ENCODE measurements at places on chromosomes 13 and 19.

GRCh38 chr13:53012707-53013106, 15.9 kb upstream of the OLFM4 start:
- no peak for DNase-seq

- no peak for DNase-seq
Observed at GRCh38 chr13:102954350-102954749, 108.5 kb downstream of the ERCC5 start.

GRCh38 chr19:3668331-3669081, 31.8 kb downstream of the PIP5K1C start:
- DNase-seq, result peak; percentile 62

GRCh38 chr13:100673376-100673712, 1.3 kb downstream of the TMTC4 start:
- DNase-seq, result no peak

- peak; percentile 52 for DNase-seq
Observed at GRCh38 chr19:9836021-9836420, 903 bp downstream of the PIN1 start.

GRCh38 chr13:86840250-86841191, 830.6 kb upstream of the SLITRK5 start:
- no peak for DNase-seq

GRCh38 chr13:43196750-43197370, 173.5 kb downstream of the DNAJC15 start:
- peak; percentile 50 for DNase-seq

DNA sequence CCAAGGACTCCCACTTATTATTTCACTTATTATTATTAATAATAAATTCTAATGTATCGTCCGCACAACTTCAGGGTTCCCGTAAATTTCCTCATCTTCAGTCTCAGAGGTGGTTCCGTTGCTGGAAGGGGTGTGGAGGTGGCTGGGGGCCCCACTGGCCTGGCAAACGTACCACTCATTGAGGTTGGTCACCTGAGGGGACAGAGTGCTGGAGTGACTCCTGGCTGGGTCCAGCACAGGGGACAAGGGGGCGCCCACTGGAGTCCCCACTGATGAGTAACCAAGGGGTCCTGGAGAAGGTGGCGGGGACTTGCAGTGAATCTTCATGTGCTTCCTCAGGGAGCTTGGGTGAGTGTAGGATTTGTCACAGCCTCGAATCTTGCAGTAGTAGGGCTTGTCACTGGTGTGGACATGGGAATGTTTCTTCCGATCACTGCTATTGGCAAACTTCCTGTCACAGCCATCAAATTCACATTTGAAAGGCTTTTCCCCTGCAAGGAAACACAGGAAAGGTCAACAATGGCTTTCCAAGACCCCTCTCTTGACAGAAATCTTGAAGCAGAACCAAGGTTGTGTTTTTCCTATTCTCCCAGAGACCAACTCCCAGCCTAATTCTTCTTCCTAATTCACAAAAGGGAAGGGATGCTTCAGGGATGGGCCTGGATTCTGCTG, 6.1 kb downstream of the ZIC5 start:
- no peak for DNase-seq

GRCh38 chr13:30172593-30173302, 134.6 kb downstream of the KATNAL1 start:
- peak; percentile 52 for DNase-seq

GRCh38 chr13:110133425-110134235, 173.3 kb downstream of the COL4A1 start:
- DNase-seq, result no peak

GRCh38 chr13:19345158-19345557, 163.5 kb upstream of the TUBA3C start:
- no peak for DNase-seq

- no peak for DNase-seq
Observed at GRCh38 chr19:35202722-35203688, 25.5 kb downstream of the FAM187B start.

GRCh38 chr13:65889368-65889767, 1340.8 kb downstream of the PCDH9 start:
- peak; percentile 44 for DNase-seq

- peak; percentile 93 for DNase-seq
Observed at GRCh38 chr13:31045286-31046081, 113.0 kb downstream of the TEX26 start.

GRCh38 chr13:73872397-73872796, 261.8 kb downstream of the KLF12 start:
- peak; percentile 23 for DNase-seq

GRCh38 chr19:947707-948539, 22.1 kb downstream of the ARID3A start:
- no peak for DNase-seq

DNA sequence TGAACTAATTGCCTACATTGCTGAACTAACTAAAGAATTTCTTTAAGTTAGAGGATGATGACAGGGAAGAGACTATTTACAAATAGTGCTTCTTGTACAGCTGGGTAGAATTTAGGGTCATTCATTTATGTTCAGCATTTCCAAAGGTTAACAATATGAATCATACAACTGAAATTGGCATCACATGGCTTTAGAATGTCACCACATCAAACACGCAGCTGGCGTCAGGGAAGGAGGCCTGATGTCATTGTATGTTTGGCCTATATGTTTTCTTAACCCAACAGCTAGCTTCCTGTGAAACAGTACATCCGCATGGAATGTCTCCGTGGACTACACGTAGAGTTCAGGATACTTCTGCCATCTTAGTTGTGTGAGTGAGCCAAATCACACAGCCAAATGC, 99.0 kb upstream of the TNFSF11 start:
- DNase-seq, result peak; percentile 69

DNA sequence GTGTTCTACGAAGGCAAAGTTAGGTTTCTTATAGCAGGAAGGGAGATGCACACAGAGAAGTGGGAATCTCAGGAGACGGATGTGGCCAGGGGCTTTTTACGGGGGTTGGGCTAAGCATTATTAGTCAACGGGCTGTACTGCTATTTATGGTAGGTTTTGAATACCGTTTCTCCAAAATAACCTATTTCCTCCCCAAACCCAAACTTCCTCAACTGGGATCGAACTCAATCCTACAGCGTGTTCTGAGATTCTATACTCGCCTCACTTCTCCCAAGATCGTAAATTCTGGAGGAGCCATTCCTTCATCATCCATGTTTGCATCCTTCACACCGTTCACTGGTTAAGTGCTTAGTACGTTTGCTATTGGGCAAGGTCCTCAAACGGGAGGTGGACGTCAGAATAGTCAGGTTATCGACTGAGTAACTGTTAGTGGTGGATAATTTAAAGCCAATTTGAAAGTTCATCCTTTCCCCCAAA, 1.2 kb upstream of the TRIM13 start:
- DNase-seq, result peak; percentile 50

- no peak for DNase-seq
Observed at GRCh38 chr19:49336482-49337266, 1.5 kb downstream of the CD37 start.

DNA sequence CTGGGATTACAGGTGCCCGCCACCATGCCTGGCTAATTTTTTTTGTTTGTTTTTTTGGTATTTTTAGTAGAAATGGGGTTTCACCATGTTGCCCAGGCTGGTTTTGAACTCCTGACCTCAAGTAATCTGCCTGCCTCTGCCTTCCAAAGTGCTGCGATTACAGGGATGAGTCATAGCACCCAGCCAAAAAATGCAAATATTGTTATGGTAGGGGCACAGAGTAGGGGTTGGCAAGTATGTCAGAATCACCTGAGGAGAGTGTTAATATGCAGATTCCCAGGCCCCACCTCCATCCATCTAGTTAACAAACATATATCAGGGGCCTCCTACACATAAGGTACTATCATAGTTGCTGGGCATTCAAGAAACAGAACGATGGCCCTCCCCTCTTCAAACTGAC, 44.7 kb downstream of the VAV1 start:
- DNase-seq, result no peak

Measured in fibroblast of mammary gland (primary cell).